ENCODE measurements at places on chromosomes 3 and 15. TPM values are rescaled to one million over a fixed set of nuclear protein-coding genes. Genes with fewer than 3 reads are reported as not detected.

DNA sequence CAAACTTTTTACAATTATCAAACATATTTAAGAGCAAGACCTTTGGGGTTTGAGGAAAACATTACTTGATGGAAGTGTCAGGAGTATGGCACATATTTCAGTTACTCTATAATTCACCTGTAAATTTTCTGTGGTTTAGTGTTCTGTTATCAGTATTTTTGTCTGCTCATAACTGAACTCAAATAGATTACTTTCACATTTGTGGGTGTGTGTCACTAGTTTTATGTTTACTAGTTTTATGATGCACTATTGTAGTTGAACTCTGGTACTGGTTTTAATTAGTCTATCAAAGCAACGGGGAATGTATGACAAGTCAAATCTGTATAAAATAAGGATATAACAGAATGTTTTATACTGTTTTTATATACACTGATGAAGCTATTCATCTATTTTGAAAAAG is 27.2 kb downstream of the OXSM start:
- no peak for DNase-seq

DNA sequence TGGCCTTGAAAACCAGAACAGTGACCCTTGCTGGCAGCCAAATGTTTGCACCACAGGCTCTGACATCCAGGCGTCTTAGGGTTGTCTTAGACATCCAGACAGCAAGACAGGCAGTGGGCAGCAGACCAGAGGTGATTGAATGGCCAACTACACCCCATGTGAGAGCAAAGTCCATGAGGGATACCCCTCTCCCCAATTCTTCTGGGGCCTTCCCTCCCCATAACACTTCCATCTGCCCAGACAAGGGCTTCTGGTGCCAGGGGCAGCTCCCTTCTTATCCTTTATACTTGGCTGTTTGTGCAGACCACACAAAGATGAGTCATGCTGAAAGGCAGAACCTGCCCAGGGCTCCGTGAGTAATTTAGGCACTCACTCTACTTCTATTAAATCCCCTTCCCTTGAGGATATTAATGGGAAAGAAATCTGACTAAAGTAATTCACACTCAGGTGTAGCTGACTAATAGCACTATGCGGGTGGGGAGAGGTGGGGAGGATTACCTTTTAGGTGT is 257.9 kb downstream of the UACA start:
- peak; percentile 84 for DNase-seq

CCDC39 gene
- total RNA-seq = 0.22 TPM

DNA sequence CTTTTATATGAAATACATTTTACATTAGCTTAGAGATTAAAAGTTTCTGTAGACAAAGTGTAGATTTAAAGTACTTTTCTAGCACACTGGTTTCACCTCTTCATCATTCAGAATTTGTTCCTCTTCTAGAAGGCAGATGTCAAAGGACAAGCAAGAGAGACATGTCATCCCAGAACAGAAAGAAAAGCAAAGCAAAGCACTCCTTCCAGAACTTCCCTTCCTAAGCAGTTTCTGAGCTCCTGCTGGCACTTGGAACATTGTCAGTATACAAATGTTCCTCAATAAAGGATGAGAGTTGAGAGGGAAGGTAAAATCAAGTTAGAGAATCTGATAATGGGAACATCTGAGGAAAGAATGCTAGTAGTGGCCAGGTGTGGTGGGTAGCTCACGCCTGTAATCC is 26.2 kb downstream of the TMOD3 start:
- DNase-seq = no peak

MORC1 gene
- not detected for total RNA-seq

ABHD5 gene
- 21.8 TPM for total RNA-seq

GRCh38 chr3:143812481-143812880 is 35.8 kb downstream of the SLC9A9 start:
- no peak for DNase-seq

DNA sequence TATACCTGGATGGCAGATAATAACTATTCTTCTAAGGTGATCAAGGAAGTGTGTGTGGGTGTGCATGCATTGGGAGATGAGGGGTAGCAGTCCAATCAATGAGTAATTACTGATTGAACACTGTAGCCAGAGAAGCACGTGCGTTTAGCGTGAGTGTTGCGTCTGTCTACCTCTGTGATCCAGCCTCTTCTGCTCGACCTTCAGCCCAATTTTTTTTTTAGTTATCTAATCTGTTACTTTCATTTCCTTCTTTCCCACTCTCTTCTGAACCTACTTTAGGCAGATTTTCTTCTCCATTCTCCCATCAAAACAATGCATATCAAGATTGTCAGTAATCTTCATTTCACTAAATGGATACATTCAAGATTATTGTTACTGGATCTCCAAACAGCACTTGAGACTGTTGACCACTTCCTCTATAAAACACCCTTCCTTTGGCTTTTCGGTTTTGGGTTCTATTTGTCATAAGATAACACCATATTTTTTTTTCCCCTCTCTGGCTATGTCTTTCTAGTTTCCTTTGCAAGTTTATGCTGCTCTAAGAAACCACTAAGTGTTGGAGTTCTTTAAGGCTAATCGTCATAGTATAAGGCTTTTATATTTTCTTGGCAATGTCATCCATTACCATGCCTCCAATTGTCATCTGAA is 41.0 kb downstream of the MCTP2 start:
- DNase-seq = no peak

GRCh38 chr3:166351461-166351860 is 514.2 kb upstream of the BCHE start:
- peak; percentile 8 for DNase-seq

CPLX3 gene
- not detected for total RNA-seq

- no peak for DNase-seq
Observed at GRCh38 chr3:173287361-173287760, 110.2 kb upstream of the NLGN1 start.

- DNase-seq = peak; percentile 26
Observed at GRCh38 chr15:78880242-78880533, 7.5 kb downstream of the MORF4L1 start.

GRCh38 chr3:159443266-159443665 is 545.4 kb upstream of the IL12A start:
- DNase-seq = peak; percentile 27

GRCh38 chr3:68479779-68480178 is 452.6 kb downstream of the TAFA4 start:
- DNase-seq = no peak

NECTIN3 gene
- total RNA-seq = 51.4 TPM

IMPG2 gene
- total RNA-seq = not detected

- no peak for DNase-seq
Observed at GRCh38 chr3:65576966-65577365, 461.8 kb downstream of the MAGI1 start.

GPR27 gene
- total RNA-seq = not detected

DNA sequence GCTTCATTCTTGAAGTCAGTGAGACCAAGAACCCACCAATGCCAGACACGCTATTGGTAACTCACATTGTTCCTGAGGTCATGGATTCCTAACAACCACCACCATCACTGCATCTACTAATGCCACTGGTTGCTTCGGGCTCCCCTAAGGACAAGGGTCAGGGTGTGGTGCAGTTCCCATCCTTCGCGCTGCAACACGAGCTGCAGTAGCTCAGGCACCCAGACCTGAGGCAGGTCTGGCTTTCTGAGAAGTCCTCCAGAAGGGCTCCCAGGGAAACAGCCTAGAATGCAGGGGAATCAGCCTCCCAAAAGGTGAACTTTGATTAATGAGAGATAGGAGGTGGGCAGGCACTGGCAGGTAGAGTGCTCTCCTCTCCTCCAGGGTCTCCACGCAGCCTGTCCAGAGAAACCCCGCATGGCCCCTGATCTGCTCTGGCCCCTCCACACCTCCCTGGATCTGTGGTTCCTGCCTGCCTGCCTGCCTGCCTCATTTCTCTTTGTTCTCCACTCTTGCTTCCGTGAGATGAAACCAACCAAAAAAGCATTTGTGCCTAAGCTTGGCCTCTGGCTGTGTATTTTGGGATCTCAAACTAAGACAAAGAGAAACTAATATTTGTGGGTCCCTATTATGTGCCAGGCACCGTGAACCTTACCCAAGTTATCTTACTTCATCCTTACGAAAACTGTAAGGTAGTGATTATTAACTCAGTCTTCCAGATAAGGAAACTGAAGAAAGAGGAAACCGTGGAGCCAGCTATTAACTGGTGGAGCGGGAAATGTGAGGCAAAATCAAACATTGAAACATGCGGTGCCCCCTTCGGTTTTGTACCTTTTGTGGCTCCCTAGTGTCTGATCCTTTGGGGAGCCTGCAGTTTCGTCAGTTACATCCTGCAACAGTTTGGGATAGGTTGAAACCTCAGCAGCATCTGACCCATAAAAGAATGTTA is 43.9 kb upstream of the USP3 start:
- no peak for DNase-seq

SNTN gene
- not detected for total RNA-seq

- no peak for DNase-seq
Observed at GRCh38 chr3:43187836-43188479, 82.1 kb upstream of the POMGNT2 start.

DNA sequence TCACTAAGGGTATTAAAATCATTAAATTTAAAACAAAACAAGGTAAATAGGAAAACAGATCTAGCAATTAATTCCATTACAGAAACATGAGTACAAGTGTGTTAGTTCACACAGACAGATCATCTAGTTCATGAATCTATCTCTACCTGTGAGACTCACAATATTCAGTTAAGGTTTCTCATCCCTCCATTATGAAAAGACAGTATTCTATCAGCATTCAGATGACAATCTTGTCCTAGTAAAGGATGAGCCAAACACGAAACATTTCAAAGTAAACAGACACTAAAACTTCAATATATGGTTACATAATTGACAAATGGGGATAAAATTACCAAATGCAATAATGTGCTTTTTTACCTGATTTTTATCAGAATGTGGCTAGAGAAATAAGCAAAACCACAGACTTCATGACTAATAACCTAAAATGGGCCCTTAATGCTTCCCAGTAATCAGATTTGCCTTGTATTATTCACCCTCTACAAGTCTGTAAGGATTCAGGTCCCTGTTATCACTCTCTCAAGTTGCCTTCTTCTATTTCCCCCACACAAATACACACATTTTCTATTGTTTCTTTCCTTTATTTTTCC is 126.8 kb downstream of the DLG1 start:
- no peak for DNase-seq

DNA sequence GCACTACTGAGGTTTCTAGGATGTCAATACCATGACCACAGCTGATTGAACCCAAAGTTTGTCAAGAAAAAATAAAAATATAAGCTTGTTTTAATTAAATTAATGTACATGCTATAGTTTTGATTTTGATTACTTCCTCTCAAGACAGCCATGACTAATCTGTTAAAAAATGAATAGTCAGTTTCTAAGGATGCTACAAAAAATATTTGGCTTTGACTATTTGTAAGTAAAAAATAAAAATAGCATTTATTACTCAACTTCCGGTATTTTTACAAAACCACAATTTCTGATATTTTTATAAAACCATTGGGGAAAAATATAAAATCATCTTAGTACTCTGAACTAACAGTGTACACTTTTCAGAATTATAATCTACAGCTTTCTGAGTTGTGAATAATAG is 12.1 kb upstream of the TEX9 start:
- DNase-seq = no peak

TCTA gene
- 45.8 TPM for total RNA-seq

- no peak for DNase-seq
Observed at GRCh38 chr3:151578495-151578894, 117.6 kb upstream of the IGSF10 start.

C15orf61 gene
- total RNA-seq = 5.3 TPM

- DNase-seq = no peak
Observed at GRCh38 chr3:160801386-160802118, 45.5 kb downstream of the PPM1L start.

GRCh38 chr3:144879701-144880100 is 908.1 kb downstream of the DIPK2A start:
- DNase-seq = no peak

FBXO40 gene
- not detected for total RNA-seq

DNA sequence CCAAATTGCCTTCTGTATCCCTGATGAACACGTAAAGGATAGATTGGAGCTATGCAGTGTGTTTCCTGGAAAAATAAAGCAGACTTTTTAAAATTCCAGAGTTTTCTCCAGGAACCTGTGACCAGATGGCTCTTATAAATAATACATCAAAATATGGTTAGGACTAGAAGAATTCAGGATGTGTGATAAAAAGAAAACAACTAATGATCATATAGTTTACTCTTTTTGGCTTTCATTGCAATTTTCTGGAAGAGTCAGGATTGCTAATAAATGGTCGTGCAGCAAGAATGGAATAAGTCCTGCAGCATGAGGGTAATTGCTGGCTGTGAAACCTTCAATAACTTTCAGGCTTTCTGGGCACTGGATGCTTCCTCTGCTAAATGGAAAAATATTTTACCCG is 30.2 kb upstream of the DENND4A start:
- no peak for DNase-seq

DNA sequence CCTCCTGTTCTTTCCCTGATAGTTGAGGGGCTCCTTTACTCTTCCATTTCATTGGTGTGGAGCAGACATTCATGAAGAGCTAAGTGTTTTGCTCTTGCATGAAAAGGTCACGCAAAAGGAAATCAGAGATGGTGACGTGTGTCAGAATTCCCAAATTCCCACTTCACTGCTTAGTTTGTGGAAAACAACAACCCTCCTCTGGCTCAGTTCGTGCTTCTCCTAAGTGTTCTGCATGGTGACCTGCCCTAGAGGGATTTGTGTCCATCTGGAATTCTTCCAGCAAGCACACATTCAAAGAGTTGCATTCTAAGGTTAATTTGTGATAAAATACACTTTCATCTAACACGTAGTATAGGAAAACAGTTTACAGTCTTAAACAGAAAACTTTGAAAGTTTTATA is 95.6 kb downstream of the IMPG2 start:
- DNase-seq = no peak

SIDT1 gene
- total RNA-seq = 0.02 TPM

DNA sequence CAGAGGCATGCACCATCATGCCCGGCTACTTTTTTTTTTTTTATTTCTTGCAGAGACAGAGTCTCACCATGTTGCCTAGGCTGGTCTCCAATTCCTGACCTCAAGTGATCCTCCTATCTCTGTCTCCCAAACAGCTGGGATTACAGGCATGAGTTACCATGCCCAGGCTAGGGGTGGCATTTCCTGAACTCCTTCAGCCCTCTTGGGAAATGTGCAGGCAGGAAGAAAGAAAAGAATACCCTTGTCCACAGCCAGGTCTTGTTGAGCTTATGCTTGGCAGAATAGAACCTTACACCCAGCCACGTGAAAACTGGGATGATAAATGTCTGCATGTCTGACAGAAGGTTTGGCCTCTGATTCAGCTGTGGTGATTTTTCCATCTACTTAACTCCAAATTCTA is 30.2 kb upstream of the SNRPN start:
- DNase-seq = no peak

DNA sequence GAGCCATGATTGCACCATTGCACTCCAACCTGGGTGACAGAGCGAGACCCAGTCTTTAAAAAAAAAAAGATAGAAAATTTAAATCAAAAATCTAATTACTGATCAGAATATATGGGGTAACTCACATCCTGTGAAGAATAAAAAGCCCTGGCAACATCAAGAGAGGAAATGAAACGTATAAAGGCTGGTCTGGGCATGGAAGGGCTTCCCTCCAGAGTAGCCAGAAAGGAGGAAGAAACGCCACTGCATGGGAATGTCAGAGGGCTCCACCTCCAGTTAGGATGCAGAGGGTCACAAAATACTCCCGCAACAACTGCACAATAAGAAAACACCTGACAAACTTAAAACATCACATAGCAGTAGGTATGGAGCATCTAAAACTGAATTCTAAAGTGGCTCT is 4.9 kb upstream of the IQCF1 start:
- DNase-seq = no peak

PIERCE2 gene
- 1.0 TPM for total RNA-seq

GRCh38 chr3:36250191-36250590 is 130.1 kb upstream of the STAC start:
- DNase-seq = no peak

GABRA5 gene
- not detected for total RNA-seq

TEX9 gene
- 9.0 TPM for total RNA-seq

All from A172 (cell line).